Activated CD8-positive, alpha-beta memory T cell treated with anti-CD3 and anti-CD28 coated beads for 24 hours (primary cell): ENCODE measurements at places on chromosomes 7 and 10.

- DNase-seq, result no peak
Measured at GRCh38 chr10:109956454-109957091, 33.3 kb upstream of the XPNPEP1 start.

- peak; percentile 44 for DNase-seq
Measured at GRCh38 chr7:128190051-128190647, 50.9 kb upstream of the LEP start.

GRCh38 chr10:86162036-86162435 lies 204.6 kb downstream of the GRID1 start:
- DNase-seq, result no peak

DNA sequence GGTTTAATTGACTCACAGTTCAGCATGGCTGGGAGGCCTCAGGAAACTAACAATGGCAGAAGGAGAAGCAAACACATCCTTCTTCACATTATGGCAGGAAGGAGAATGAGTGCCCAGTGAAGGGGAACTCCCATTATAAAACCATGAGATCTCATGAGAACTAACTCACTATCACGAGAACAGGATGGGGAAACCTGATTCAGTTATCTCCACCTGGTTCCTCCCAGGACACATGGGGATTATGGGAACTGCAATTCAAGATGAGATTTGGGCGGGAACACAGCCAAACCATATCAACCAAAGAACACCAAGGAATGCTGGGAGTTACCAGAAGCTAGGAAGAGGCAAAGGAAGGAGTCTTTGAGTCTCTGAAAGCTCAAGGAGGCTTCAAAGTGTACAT lies 94.3 kb downstream of the IPMK start:
- no peak for DNase-seq

DNA sequence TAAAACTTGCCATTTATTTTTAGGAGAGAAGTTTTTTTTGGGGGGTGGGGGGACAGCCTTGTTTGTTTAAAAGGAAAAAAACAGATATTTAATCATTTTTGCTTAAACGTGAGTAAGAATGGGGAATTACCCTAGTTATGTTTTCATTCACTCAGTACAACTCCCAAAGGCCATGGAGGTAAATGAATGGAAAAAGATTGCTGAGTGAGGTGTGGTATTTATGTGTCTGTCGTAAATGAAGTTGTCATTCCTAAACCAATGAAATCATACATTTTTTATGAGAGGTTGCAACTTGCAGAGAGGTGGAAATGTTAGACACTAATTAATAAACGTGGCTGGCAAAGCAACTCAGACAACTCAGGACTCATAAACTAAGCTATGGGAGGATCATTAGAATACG lies 218.1 kb downstream of the CELF2 start:
- DNase-seq, result no peak

- no peak for DNase-seq
Measured at GRCh38 chr7:37320848-37321468, 127.7 kb downstream of the ELMO1 start.

DNA sequence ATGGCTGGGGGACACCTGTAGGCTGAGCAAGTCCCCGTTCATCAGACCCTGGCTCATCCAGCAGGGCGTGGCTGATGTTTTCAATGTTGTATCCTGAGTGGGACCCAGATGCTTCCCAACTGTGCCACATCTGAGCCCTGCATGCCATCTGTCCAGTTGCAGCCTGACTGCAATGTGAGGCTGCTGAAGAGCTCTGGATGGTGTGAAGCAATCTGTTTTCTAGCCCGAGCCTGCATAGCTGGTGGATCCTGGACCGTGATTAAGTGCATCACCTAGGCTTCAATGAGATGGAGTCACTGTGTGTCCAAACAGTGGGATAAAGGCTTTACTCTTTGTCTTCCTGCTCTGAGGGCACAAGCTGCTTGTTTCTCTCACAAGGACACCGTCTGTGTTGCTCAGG lies 99.8 kb downstream of the TCF7L2 start:
- no peak for DNase-seq

DNA sequence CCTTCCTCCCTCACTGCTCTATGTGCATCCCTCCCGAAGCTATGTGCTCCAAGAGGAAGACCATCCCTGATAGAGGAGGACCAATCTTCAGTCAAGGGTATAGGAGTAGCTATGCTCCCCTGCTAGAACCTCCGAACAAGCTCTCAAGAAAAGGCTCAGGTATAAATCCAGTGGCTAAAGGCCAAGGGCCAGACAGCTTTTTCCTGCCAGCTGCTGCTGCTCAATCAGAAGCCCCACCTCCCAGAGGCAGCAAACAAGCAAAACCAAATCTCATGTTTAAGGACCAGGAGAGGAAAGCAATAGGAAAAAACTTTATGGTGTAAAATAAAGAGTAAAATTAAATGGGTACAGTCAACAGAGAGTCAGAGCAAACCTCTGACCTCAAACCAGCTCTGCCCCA lies 187.2 kb downstream of the FGFR2 start:
- DNase-seq, result no peak

DNA sequence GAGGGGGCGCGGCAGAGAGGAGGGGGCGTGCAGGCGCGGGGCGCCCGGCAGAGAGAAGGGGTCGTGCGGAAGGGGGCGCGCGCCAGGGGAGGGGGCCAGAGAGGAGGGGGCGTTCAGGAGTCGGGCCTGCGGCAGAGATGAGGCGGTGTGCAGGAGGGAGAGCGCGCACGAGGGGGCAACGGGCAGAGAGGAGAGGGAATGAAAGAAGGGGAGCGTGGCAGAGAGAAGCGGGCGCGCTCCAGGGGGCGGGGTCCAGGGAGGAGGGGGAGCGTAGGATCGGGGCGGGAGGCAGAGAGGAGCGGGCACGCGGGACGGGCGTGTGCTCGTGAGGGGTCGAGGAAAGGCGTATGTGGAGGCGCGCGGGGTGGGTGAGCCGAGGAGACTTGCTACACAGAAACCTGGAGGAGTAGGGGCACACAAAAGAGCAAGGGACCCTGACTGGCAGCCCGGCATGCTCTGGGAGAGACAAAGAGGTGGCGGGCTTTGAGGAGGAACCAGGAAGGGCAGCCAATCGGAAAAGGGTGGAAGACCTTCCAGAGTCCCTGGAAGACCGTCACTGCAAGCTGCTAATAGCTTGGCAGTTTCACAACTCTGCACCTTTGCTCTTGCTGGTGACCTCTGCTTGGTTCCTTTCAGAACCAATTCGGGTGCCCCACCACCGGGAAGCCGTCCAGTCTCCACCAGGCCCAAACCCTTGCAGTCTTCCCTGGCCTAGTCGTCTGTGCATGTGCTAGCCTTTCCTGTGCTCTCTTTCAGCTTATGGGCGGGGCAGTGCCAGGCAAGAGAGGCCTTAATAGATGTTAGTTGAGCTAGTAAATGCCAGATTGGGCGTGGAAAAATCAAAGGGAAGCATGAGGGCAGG lies 639 bp downstream of the DYDC2 start:
- peak; percentile 57 for DNase-seq

GRCh38 chr7:134458806-134459698 lies at the start of gene AKR1B1:
TSS of gene AKR1B1 (minus strand) at chr7:134459100. CDS start at chr7:134459062, 38 bp downstream.
- DNase-seq, result peak; percentile 93

DNA sequence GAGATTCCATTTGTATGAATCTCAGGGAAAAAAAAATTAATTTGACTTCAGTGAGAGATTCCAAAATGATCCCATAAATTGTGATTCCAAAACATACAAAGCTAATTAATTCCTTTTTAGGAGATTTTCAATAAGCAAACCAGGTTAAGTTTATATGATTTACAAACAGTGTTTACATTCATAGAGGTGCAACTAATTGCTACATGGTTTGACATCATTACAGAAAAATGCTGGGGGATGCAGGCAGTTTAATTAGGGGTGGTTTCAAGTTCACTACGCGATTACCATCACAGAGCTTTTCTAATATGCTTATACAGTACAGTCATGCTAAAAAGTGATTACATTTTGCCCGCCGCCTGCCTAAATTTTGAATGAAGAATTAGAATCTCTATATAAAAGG lies 143.2 kb upstream of the MGMT start:
- no peak for DNase-seq

- no peak for DNase-seq
Measured at GRCh38 chr7:27994639-27995038, 186.0 kb downstream of the JAZF1 start.

DNA sequence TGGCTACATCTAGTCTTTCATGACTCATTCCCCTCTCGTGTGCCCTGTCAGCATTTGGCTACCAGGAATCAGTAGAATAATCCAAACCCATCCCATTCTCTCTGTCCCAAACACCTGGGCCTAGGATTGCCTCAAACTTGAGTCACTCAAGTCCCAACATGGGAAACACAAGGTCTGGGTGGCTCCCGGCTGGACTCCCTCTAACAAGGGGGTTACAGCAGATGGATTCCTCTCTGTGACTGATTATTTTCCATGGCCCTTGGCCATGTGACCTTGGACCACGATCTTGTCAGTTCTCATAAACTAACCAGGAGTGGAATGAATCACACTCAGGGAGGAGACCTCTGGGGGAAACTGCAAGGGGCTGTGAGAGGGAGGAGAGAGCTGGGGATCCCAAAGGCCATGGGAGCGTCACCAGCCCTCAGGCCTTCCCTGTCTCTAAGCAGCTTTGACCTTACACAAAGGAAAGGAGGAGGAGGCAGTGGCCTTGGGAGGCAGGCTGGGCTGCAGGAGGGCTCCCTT lies 533.1 kb downstream of the KCNMA1 start:
- DNase-seq, result no peak

- DNase-seq, result no peak
Measured at GRCh38 chr7:42479816-42480633, 243.0 kb upstream of the GLI3 start.

- no peak for DNase-seq
Measured at GRCh38 chr7:85111761-85112160, 75.1 kb downstream of the SEMA3D start.

GRCh38 chr10:12800302-12800701 lies 201.2 kb downstream of the CCDC3 start:
- DNase-seq, result no peak

DNA sequence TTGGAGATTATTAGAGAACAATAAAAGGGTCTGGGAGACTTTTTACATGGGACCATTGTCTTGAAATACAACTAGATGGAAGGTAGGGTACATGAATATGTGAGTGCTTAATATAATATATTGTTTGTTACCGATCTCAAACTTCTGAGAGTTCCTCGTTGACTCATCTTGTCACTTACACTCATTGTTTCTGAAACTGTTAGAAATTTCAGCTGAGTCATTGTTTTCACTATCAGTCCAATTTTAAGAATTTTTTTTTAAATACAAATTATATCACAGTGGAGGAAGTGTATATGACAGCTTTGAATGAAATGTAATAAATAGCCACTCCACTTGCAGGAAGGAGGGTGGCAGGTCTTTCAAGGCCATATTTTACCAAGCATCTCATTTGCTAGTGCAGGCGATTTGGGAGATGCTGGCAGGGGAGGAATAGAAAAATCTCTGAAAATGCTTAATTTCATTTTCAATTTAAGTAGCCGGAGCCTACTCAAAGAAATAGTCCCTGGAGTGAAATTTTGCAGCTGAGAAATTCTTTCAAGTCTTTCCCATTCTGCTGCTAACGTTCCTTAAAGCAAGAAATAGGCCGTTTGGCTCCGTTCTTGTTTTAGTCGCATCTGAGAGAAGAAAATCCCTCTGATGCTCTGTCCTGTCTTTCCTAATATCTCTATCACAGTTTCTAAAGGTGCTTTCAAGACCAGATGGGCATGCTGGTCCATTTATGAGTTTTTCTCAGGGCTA lies 1404.2 kb upstream of the CELF2 start:
- DNase-seq, result no peak

- DNase-seq, result peak; percentile 62
Measured at GRCh38 chr10:93073539-93074146, at the start of gene CYP26A1. TSS of gene CYP26A1 (plus strand) at chr10:93073893. CDS start at chr10:93073935, 42 bp downstream.

- DNase-seq, result no peak
Measured at GRCh38 chr10:73591935-73592699, 975 bp upstream of the USP54 start.

DNA sequence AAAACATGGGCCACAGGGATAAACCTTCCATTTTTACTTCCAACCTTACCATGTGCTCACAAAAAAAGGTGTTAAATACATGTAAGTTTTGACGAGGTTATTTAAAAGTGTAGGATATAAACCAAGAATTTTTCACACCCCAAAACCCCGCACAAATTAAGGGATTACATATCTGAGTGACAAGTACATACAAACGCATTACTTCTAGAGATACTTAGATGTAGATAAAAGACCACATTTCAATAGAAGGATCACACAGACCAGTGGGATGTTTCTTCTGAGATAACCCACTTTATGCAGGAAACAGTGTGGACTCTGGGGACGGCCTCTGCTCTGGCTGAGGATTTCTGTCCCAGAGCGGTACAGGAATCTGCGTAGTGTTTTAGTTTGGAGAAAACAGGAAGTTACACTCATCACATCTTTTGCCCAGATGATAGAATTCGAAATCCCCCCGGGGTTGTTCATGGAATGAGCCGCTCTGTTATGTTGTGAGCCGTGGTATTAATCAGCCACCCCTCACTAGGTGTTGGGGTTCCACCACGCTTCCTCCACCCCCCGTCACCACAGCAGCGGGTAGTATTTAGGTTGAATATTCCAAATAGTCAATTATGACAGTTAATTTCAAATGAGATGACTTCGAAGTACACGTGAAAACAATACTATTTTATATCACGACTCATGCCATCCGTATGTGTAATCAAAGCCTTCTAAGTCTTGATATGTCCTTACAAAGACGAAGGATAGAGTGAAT lies 1.3 kb upstream of the CUL1 start:
- peak; percentile 70 for DNase-seq

GRCh38 chr10:71075086-71075758 lies 137.1 kb upstream of the UNC5B start:
- no peak for DNase-seq

- DNase-seq, result no peak
Measured at GRCh38 chr10:9214618-9215017, 1160.1 kb downstream of the GATA3 start.

- DNase-seq, result no peak
Measured at GRCh38 chr7:142685877-142686508, 63.3 kb upstream of the PRSS1 start.

GRCh38 chr7:39321909-39322498 lies 244.2 kb upstream of the YAE1 start:
- DNase-seq, result no peak

DNA sequence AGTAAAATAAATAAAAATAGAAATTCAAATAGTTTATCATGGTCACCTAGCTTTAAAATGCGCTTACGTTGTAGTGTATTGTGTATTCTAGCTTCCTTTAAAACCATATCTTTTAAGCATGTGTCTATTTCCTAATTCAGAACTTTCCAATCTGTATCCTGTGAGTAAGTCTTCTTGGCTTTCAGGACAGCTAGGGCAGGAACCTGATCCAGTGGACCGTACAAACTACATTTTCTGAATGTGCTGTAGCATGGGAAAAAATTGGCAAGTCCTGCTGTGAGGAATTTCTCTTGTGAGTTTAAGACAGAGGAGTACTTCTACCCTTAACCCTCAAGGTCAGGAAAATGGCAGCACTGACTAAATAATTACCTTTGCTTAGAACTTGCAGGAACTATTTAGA lies 12.1 kb downstream of the OPN1SW start:
- DNase-seq, result no peak

DNA sequence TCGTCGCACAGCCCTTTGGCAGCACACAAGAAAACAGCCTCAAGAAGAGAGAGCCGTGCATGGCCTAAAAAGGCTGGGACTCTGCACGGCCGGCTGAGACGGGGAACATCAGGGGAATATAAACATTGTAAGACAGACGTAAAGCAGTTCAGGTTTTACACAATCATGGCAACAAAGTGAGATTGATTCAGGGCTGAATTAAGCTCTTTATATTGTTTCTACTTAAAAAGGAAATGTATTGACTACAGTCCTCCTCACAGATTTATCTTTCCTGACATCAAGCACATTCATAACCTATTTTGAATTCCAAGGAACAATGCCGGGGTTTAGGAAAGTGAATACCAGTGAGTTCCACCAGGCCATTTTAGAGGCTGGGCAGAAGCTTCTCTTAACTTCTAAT lies 25.2 kb downstream of the SORBS1 start:
- DNase-seq, result no peak
